Stimulated activated CD4-positive, alpha-beta T cell treated with anti-CD3 and anti-CD28 coated beads, Interleukin-2, amount 100 ng/mL, for 4 hours (primary cell): ENCODE measurements at places on chromosomes 11 and 22.

GRCh38 chr11:118789501-118790356 is 1.2 kb downstream of the DDX6 start:
- DNase-seq, result no peak

- DNase-seq, result no peak
Measured at GRCh38 chr11:93653080-93653479, 8.4 kb upstream of the CEP295 start.

DNA sequence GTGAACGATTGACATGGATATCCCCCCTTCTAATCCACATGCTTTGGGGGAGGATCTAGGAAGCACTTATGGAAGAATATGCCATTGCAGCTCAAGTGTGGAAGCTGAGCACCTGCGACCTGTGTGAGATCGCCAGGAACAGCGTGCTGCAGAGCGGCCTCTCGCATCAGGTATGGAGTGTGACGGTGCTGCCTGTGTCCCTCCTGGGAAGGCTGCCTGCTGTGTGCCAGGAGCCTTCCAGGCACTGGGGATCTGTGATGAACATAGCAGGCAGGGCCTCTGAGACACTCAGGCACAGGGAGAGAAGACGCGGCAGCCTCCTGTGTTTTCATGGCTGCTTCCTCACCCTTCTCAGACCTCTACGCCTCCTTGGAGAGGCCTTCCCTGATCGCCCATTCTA is 36.5 kb downstream of the RNF141 start:
- no peak for DNase-seq

DNA sequence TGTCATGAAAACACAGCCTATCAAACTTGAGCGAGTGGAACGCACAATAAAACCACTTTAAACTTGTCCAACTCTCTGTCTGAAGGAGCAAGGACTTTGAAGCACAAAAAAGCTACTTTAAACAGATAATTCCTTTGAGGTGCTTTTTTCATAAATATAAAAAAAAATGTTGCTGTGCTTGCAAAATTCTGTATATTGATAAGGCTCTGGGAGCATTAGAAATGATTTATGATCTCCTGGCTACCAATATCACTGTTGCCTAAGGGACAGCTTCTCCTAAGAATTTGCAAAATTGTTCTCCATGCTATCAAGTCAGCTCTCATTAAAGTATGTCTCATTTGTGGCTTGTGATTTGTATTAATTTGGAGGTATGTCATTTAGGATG is 37.6 kb upstream of the LDLRAD3 start:
- no peak for DNase-seq

GRCh38 chr22:20765938-20766337 is 8.0 kb upstream of the SERPIND1 start:
- DNase-seq, result no peak

DNA sequence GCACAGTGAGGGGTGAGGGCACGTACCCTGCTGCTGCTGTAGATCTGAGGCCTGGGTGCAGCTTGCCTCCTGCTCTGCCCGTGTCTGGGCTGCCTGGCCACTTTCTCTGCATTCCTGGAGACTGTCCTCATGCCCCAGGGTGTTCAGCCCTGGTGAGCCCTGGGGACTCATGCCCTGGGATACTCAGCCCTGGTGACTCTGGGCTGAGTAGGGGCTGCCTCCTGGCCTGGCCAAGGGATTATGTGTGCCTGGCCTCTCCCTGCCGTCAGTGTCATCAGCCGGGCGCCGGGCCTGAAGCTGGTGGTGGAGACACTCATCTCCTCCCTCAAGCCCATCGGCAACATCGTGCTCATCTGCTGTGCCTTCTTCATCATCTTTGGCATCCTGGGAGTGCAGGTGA is 94.7 kb downstream of the CACNA1I start:
- no peak for DNase-seq

- DNase-seq, result no peak
Measured at GRCh38 chr11:47536915-47537314, 16.0 kb downstream of the CELF1 start.

GRCh38 chr22:46528121-46528610 is 9.3 kb downstream of the CELSR1 start:
- DNase-seq, result no peak

GRCh38 chr11:97894978-97895377 is 1125.8 kb upstream of the CNTN5 start:
- no peak for DNase-seq

DNA sequence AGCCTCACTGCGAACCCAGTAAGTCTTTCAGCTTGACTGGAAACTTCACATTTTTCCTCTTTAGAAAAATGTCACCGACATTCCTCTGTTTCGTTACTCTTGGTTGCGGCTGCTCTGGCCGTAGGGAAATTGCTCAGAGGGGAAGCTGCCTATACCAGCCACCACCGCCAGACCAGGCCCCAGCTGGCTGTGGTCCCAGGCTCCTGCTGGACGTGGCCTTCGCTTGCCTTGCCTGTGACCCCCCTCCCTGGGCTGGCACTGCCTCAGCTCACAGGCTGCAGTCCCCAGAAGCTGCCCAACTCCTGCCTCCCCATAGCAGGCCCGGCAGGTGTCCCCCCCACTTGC is 197.8 kb downstream of the MN1 start:
- DNase-seq, result no peak

- DNase-seq, result no peak
Measured at GRCh38 chr11:95515371-95515770, 274.2 kb downstream of the FAM76B start.

DNA sequence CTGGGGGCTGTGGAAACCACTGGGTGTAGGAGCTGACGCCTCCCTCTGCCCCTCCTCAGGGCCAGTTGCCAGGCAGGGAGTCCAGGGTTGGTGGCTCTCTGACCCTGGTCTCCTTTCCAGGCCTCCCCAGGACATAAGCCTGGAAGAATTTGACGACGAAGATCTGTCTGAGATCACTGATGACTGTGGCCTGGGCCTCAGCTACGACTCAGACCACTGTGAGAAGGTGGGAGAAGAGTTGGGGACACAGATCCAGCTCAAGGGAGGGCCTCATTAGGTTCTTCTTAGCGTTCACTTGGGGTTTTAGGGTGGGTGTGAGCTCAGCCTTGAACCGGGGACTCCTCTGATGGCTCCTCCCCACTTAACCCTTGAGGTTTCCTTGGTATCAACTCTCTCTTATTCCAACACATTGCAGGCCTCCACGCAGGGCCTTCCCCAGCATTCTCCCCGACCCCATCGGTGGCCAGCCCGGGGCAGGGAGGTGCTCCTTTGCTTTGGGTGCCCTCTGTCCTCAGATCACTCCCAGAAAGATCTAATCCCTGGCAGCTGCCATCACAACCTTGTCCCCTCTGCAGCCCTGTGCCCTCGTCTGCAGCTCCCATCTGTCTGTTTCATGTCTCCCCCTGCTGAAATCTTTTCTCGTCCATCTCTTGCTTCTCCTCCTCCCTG is 1.2 kb downstream of the MAPK8IP2 start:
- no peak for DNase-seq

- no peak for DNase-seq
Measured at GRCh38 chr22:33923660-33924246, 3.5 kb upstream of the LARGE1 start.

DNA sequence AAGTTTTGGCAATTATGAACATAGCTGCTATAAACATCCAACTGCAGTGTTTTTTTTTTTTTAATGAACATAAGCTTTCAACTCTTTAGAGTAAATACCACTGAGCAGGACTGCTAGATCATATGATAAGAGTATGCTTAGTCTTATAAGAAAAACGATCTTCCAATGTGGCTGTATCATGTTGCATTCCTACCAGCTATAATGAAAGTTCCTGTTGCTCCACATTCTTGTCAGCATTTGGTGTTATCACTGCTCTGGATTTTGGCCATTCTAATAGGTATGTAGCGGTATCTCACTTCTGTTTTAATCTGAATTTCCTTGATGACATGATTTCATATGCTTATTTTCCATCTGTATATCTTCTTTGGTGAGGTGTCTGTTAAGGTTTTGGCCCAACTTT is 50.4 kb downstream of the PDGFD start:
- no peak for DNase-seq

DNA sequence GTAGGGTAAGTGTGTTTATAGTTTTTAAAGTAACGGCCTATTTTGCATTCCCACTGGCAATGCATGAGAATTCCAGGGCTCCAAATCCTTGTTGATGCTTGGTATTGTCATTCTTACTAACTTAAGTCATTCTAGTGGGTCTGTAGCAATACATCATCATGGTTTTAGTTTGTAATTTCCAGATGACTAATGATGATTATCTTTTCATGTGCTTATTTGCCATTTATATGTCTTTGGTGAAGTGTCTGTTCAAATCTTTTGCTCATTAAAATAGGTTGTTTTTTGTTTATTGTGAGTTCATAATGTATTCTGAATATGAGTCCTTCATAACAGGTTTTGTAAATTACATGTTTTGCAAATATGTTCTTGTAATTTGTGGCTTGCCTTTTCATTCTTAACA is 31.2 kb downstream of the MTMR3 start:
- DNase-seq, result no peak

- no peak for DNase-seq
Measured at GRCh38 chr11:1197431-1197885, 25.4 kb upstream of the MUC5B start.

DNA sequence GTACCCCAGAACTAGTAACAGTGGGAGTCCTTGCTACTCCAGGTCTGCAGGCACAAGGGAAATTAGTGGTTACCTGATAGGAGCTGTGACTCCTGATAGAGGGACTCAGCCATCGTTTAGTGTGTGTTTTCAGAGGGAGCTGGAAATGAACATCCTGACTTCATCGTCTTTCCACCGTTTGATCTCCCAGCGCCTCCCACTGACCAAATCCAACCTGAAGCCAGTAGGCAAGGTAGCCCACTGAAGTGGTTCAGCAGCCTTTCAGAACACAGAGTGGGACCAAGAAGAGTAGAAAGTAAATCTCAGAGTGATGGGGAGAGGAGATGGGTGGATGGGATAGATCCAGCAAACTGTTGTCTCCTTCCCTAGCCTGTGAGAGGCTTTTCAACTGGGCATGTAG is 385.9 kb downstream of the INSC start:
- DNase-seq, result no peak

DNA sequence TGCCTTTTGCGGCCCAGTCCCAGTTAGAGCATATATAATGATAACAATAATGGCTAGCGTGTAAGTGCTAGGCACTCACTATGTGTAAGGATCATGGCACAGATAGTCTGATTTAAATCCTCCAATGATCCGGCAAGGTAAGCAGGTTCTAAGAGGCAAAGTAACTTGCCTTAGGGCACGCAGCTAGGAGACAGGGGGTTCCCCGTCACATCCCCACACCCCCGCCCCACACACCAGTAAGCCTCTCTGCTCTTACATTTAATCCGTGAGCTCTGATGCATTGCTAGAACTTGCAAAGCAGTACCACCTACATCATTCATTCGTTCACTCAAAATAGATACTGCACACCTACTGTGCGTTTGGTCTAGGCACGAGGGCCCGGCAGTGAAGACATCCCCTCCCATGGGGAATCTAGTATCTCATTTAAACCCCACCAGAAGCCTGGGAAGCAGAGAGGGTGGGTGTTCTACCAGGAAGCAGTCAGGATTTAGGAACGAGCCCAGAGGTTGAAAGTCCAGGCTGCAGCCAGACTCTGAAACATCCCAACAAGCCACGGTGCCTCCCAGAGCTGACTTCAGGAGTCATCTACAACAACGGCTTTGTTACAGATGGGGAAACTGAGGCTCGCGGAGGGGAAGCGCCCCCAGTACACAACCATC is 20.6 kb downstream of the TMPRSS6 start:
- DNase-seq, result no peak

- DNase-seq, result no peak
Measured at GRCh38 chr11:1497600-1497999, 11.0 kb upstream of the MOB2 start.

GRCh38 chr22:32699686-32700085 is 101.8 kb upstream of the TIMP3 start:
- no peak for DNase-seq

DNA sequence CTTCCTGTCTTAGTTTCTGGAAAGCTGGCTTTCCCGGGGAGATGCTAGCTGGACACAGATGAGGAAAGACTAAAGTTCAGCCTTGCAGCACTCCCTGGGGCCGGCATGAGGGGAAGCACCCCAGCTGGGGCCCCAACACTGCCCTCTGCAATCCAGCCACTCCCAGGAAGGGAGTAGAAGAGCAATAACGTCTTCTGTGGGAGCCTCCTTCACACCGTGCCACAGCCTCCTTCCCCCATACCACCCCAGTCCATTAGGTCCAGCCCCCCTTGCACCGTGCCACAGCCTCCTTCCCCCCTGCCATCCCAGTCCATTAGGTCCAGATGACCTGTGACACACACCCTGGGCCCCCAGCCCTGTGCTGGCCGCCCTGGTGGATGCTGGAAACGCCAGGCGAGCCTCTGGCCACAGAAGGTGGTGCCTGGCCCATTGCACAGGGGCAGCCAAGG is 44.1 kb upstream of the PRDM11 start:
- no peak for DNase-seq

- DNase-seq, result no peak
Measured at GRCh38 chr11:34050581-34051348, 766 bp upstream of the CAPRIN1 start.

GRCh38 chr22:42343531-42344081 is 73.2 kb upstream of the TCF20 start:
- DNase-seq, result peak; percentile 34

- no peak for DNase-seq
Measured at GRCh38 chr11:130909650-130910049, 6.6 kb downstream of the SNX19 start.
